ENCODE measurements at places on chromosomes 7 and 10.

GRCh38 chr10:101629837-101630632 is 41.9 kb downstream of the DPCD start:
- DNase-seq: no peak

DNA sequence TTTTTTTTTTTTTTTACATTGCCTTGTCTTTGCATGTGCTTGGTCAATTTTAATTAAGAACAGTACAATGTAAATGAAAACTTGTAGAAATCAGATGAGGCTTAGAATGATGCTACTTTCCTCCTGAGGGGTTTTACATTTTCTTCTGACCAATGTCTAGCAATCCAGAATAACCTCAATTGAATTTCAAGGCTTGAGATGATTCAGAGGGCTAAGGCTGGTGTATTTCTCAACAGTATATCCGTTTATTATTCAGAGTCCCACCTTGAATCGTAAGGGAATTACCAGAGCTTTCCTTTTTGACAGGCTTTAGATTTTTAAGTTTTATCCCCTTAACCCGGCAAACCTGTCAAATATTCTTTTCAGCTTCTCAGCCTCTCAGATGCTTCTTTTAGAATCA is 231.2 kb upstream of the STK17A start:
- no peak for DNase-seq

DNA sequence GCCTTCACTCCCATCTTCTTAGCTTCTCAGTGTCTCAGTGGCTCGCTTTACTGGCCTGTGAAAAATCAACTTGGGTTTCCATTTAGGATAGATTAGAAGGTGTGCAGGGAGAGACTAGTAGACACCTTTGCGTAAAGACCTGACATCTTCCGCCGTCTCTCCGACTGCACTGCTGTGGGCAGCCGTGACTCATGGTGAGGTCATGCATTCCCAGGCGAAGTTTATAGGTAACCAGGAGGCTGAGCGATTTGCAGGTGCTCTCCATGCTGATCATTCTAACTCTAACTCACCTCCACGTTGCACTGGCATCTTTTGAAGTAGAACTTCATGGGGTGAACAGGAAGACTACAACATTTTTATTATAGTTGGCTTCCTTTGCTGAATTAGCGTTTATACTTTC is 68.0 kb upstream of the ZNF438 start:
- DNase-seq: no peak

DNA sequence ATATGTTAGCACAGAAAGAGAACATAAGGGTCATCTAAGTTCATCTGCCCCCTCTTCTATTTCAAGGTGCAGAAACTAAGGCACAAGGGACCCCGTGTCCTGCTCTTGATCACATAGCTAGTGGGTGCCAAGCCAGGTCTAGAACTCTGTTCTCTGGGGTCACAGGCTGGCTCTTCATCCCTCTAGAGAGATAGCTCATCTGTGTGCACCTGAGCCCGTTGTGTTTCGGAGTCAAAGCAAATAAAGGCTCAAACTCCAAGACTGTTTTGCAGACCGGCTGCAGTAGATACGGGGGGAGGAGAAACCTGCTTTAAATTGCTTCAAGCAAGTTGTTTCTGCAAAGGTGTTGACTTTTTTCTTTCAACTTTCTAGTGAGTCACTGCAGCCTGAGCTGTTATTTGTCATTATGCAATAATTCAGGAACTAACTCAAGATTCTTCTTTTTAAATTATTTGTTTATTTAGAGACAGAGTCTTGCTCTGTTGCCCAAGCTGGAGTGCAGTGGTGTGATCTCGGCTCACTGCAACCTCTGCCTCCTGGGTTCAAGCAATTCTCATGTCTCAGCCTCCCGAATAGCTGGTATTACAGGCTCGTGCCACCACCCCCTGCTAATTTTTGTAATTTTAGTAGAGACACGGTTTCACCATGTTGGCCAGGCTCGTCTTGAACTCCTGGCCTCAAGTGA is 6.5 kb downstream of the BLVRA start:
- DNase-seq: no peak

GRCh38 chr10:58853668-58854067 is 322.8 kb upstream of the PHYHIPL start:
- no peak for DNase-seq

- no peak for DNase-seq
These were observed 47.4 kb downstream of the FHIP2A start for GRCh38 chr10:114868870-114869519.

DNA sequence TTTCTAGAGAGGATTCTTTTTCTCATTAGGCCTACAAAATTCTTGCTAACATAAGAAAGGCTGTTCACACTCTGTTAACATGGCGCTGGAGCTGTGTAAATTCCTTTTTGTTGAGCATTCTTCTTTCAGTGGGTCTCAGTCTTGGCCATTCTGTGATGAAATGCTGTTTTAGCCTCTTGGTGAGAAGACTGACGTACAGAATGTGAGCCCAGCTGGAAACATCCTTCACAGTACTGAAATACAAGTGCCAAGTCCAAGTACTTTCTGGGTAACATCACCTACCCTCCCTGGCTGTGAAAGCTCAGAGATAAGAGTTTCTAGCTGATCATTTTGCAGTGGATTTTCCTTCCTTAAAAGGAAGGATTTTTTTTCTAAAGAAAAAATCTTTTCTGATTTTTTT is 231.8 kb downstream of the AHR start:
- DNase-seq: no peak

- no peak for DNase-seq
These were observed 22.1 kb downstream of the TMEM106B start for GRCh38 chr7:12233175-12233574.

- no peak for DNase-seq
These were observed 69.9 kb downstream of the FOXL3 start for GRCh38 chr7:359766-360361.

- DNase-seq: no peak
These were observed 874 bp downstream of the GIMAP5 start for GRCh38 chr7:150738092-150738491.

All from uterus (tissue), 4 donors.